ENCODE measurements at places on chromosomes 7 and 10.

- DNase-seq: no peak
These were observed 694.2 kb upstream of the FZD8 start for GRCh38 chr10:36336315-36336714.

GRCh38 chr7:135706038-135706742 lies 21.8 kb downstream of the SLC13A4 start:
- no peak for DNase-seq

GRCh38 chr7:36278620-36279172 lies 111.0 kb upstream of the ANLN start:
- no peak for DNase-seq

- no peak for DNase-seq
These were observed at the start of gene LIPM for GRCh38 chr10:88802523-88803285. LIPM (plus strand) TSS chr10:88802730; CDS start chr10:88802897, 167 bp downstream.

GRCh38 chr10:53808677-53809372 lies 992.2 kb downstream of the PCDH15 start:
- no peak for DNase-seq

DNA sequence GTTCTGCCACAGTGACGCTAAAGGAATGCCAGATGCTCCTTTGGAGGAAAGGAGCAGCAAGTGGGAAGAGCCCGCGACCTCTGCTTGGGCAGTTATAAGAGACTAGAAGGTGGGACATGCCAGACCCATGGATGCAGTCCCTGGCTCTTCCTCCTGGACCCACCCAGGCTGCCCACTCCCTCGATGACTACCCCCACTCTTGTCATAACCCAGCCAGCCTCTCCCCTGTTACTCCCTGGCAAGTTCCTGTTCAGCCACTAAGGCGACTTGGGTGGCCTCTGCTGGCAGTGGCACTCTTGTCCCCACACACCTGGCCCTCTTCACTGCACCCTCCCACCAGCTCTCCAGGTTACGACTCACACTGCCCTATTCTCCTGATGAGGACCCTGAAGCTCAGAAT lies 33.5 kb downstream of the COL13A1 start:
- no peak for DNase-seq

- DNase-seq: no peak
These were observed 5.3 kb downstream of the ARPC1A start for GRCh38 chr7:99331002-99331401.

DNA sequence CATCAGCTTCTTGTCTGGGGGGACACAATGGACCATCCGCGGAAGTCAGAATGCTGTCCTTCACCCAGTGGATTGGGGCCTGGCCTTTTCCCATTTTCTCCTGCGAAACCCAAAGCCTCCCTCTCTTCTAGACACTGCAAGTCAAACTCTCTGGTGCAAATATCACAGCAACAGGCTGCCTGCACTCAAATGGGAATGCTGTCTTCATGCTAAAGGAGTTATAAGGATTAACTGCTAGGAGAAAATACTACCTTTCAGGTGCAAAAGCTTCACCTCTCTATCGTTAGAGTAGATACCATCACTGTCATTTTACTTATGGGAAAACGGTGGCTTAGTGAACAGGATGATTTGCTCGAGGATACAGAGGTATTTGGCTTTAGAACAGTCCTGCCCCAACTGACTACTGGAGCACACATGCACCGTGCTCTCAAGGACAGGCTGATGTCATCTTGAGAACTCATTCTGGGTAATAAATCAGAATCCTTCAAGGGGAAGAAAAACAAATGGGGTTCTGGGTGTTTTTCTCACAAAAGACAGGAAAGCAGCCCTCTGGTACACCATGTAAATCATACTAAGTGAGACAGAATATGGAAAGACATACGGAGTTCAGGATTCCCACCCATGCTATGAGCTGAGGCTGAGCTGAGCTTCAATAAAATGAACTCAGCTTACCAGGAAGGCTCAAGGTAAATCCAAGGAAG lies 100.9 kb downstream of the SAMD9 start:
- no peak for DNase-seq

DNA sequence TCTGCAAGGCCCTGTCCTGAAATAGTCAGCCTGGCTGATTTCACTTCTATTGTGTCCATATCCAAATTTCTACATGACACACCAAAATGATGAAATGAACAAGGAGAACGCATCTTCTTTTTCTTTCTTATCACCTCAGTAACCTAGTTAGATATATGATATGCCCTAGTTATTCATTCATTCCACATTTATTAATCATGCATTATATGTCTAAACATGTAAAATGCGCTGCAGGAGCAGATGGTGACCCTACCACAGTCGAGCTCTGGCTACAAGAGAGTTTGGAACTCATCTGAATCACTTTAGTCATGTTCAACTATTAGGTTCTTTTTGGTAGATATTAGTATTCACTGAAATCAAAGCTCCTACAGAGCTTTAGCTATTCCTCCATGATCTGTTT lies 31.8 kb upstream of the VPS41 start:
- no peak for DNase-seq

- no peak for DNase-seq
These were observed 85.3 kb downstream of the VOPP1 start for GRCh38 chr7:55486991-55487390.

DNA sequence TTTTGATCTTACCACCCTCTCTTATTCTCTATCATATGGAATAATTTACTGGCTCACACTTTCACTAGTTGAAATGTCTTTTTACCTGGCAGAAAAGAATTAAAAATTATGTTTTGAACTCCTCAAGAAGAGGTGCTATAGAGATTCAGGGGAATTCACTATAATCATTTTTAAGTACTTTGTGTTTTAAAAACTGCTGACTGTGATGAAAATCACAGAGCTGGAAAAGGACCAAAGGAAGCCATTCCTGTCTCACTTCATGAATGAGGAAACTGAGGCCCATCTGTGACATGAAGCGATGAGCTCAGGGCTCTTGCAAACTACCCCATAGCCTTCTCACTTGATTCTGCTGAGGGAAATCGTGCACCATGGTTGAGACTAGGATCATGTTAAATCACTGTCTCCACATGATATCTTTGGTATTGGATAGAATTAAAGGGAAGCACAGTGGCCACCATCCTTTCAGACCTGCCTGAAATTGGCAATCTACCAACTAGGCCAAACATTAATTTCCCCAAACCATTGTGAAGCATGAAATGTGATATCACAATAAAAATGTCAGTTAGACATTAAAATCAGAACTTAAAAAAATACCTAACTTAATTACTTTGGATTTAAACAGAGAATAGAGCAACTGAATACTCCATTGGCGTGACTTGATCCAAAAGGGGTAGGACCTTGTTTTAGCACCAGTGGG lies 141.0 kb downstream of the FZD1 start:
- DNase-seq: no peak

GRCh38 chr10:102835007-102835482 lies 2.2 kb downstream of the CYP17A1 start:
- peak; percentile 83 for DNase-seq

DNA sequence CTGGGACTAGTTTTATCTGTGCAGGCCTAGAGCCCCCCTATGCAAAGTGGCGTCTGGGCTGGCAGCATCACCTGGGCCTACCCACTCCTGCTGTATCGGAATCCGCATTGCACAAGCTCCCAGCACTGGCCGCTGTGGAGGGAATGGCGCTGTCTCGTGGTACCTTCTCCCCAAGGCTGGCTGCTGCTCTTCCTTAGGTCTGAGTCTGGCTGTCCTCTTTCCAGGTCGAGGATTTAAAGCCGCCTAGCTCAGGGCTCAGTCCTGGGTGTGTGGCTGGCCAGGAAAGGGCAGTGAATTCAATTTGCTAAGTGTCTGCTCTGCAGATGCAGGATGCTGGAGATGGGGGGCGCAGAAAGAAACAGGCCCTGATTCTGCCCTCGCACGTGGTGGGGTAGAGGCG lies 44.7 kb downstream of the MGMT start:
- DNase-seq: no peak

DNA sequence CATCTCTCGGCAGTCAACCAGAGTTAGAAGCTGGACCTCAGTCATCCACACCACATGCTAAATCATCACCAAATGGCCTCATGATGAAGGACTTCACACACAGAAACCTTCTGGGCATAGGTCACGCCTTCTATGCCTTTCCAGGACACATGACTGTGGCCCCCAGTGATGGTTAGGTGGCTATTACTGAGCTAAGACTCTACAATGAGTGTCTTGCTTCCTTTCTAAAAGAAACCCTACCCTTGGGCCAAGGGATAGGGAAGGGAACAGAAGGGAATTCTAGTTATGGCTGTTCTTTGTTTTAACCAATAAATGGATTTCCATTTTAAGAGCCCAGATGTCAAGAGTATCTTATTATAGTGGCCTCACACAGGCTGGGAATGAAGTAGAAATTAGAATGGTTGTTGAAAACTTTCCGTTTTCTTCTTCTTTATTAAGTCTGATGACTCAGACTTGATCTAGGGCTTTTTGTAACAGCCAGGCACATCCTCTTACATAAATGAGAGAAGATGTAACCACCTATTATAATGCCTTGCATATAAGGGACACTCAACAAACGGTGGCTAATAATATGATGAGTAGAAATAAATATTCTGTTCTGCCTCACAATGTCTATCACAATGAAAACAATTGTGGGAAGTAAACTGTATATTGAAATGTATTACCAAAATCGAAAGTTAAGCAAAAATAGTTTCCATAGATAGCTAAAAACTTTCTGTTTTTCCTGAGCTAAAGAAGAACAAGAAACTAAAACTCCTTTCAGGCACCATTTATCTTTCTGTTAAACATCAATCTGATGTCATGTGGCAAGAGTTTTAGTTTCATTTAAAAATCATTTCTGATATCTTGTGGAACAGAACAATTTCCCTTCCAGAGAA lies 62.5 kb upstream of the TOMM7 start:
- DNase-seq: no peak

- DNase-seq: no peak
These were observed 14.0 kb downstream of the AKR1B1 start for GRCh38 chr7:134444961-134445315.

DNA sequence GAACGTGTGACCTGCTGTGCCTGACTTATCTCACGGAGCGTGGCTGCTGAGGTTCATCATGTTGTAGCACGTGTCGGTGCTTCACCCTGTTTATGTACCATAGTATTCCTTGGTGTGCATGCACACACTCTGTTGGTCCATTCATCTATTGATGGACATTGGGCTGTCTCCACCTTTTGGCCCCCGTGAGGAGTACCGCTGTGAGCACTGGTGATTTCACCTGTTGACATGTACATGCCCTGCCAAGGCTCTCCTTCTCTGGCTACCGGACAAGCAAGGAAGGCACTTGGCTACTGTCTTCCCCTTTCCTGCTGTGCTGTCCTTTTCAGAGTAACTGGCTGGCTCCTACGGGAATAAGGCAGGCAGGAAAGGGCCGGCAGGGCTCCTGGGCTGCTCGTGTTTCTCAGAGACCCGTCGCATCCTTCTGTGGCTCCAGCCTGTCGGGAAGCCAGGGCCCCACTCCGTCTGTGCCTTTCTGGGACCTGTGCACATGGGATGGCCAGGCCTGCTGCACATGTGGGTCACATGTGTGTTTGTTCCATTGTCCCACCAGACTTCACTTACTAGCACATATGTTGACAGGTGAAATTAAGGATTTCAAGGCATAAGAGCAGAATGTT lies 17.8 kb upstream of the TBRG4 start:
- no peak for DNase-seq

- no peak for DNase-seq
These were observed 8.4 kb downstream of the PLCE1 start for GRCh38 chr10:94002156-94002555.

GRCh38 chr7:38070718-38071117 lies 107.3 kb upstream of the STARD3NL start:
- DNase-seq: peak; percentile 41

DNA sequence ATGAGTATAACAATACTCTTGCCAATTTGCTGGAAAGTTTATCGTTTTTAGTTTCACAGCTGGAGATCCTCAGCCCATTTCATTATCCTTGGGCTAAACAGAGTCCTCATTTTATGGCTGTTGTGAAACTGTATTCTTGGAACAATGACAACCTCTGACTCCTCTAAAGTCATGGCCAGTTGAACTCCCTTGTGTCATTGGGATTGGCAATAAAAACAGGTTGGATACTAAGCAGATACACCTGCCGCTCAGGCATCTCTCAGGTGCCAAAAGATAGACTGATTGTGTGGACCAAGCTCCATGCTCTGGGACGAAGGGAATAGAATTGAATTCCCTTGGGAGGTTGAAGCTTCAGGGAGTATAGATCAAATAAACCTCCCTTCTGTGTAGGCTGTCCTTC lies 182.2 kb downstream of the WDR11 start:
- no peak for DNase-seq

GRCh38 chr10:66777665-66778064 lies 148.2 kb upstream of the LRRTM3 start:
- no peak for DNase-seq

GRCh38 chr10:67612577-67613537 lies 83.1 kb downstream of the CTNNA3 start:
- DNase-seq: no peak

DNA sequence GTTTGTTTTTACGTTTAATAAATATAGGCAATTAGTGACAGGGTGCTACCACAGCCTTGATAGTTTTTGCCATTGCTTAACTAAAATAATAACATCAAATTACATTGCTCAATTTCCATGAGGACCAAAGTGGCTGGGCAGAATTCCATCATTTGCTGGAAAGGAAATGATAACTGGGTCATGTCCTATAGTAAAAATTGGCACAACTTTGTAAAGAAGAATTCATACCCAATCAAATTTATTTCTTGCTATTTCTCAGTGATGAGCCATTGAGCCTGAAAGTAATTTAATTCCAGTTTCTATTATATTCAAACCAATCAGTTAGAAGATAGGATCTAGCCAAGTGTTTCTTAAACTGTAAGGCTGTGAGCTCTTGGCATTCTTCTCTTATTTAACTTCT lies 102.2 kb upstream of the CTTNBP2 start:
- no peak for DNase-seq

GRCh38 chr10:133028158-133028557 lies 59.6 kb upstream of the ADGRA1 start:
- no peak for DNase-seq

- DNase-seq: no peak
These were observed 39.9 kb downstream of the AVL9 start for GRCh38 chr7:32535162-32535702.

- DNase-seq: no peak
These were observed 98.9 kb downstream of the HIP1 start for GRCh38 chr7:75639886-75640190.

- peak; percentile 72 for DNase-seq
These were observed 494 bp downstream of the PALS2 start for GRCh38 chr7:24573554-24574338.

DNA sequence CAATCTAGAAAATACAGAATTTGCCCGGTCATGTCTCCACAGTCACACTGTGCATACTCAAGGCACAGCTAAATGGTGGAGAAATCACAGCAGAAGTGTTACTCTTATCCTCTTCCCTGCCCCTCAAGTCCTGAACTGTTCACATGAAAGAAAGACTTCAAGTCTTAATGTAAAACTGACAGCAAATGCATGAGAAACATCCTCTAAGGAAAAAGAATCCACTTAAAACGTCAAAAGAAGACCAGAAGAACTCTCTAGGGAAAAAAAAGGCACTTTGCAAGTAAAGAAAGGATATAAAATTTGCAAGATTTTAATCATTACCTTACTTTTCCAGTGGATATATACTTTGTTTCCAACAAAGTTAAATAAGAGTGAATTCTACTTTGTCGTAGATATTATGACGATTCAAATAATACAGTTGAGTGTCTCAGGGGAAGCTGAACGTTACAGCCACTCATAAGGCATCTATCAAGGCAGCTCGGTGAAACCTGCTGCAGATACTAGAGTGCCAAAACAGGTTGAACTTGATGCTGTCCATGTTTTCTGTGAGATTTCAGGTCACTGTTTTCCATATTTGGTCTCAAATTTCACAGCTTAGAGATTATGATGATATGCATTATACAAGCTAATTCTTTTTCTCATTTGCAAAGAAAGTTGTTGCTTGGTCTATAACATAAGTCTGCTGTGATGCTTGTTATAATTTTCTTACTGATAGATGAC lies 155.0 kb downstream of the CTTNBP2 start:
- no peak for DNase-seq

All from SHP77 (cell line).